ENCODE measurements at places on chromosomes 2 and 18.

DNA sequence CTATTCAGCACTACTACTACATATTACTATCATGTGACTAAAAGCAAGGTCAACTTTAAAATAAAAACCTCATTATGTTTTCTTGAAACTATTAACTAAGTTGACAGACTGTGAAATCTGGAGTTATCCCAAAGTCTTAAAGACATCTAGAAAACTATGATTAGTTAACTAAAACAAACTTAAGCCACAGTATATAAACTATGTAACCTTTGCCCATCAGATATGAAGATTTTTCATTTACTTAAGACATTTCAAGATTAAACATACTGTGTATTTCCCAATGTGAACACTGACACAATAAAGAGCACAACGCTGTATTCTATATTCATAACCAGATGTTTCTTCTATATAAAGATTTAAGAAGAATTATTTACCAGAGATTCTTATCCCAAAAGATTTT lies 33.5 kb upstream of the CACNB4 start:
- no peak for DNase-seq

DNA sequence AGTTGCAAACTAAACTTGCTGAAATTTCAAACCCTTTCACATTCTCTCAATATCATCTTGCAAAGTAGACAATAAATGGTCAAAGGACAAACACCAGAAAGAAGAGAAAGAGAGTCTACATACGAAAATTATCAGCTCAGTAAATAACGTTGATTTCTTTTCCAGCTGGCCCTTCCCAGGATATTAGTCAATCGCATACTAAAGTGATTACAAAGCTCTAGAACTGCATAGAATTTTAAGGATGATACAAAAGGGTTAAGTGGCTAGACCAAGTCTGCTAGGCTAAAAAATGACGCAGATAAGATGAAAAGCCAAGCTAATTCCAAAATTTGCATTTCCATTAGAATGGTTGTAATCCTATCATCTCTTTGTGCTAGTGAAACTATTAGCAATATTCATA lies 405.7 kb downstream of the FBXO15 start:
- no peak for DNase-seq

DNA sequence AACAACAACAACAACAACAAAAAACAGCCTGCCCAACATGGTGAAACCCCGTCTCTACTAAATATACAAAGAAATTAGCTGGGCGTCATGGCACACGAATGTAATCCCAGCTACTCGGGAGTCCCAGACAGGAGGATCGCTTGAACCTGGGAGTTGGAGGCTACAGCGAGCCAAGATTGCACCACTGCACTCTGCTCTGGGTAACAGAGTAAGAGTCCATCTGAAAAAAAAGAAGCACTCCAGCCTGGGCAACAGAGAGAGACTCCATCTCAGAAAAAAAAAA lies 344.1 kb upstream of the PLGLB2 start:
- DNase-seq, result no peak

GRCh38 chr2:142472382-142472781 lies 341.6 kb upstream of the LRP1B start:
- no peak for DNase-seq

- no peak for DNase-seq
Observed at GRCh38 chr2:161206471-161207032, 46.3 kb downstream of the TANK start.

DNA sequence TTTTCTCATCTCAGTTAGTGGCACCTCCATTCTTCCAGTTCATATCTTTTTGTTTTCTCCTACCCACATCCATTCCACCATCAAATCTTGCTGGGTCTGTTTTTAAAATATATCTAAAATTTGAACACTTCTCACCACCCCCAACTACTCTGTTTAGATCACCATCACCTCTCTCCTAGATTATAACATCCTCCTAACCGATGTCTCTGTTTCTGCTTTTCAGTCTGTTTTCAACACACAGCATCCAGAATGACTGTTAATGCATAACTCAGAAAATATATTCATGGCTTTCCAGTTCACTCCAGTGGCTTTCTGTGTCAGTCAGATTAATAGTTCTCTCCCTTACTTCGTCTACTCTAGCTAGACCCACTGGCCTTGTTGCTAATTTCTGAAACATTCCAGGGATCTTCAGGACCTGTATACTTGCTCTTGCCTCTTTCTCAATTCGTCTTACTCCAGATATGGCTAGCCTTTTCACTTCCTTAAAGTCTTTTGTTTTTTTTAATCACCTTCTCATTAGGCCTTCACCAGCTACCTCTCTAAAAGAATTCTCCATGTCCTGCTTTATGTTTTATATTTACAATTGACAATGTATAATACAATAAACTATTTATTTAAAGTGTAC lies 105.3 kb downstream of the COMMD1 start:
- DNase-seq, result no peak

DNA sequence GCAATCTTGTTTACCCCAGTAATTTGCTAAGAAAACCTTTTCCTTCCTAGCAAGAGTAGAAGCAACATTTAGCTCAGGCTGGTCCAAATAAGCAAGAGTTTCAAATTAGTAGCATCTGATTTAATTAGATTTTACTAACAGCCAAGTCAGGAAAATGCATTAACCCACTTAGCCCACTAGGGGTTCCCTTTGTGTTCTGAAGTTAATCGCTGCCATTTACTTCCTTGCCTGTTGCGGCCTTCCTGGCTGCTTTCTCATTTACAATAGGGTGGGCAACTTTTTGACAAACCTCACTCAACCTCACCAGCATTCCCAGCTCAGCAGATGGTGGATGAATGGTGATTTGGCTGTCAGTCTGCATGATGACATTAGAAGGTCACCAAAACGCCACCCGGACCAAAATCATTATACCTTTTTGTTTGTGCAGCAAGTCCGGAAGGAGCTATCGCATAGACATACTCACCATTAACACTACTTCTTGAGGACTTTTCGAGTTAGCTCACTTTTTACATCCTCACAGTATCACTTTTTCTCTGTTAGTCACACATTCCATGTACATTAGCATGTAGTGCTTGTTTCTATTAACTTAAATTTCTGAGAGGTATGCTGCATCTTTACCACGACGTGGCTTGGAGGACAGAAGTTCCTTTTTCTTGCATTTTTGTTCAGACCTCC lies 101.5 kb upstream of the SETBP1 start:
- peak; percentile 9 for DNase-seq

GRCh38 chr2:129881786-129882396 lies 97.6 kb upstream of the RAB6C start:
- DNase-seq, result no peak

DNA sequence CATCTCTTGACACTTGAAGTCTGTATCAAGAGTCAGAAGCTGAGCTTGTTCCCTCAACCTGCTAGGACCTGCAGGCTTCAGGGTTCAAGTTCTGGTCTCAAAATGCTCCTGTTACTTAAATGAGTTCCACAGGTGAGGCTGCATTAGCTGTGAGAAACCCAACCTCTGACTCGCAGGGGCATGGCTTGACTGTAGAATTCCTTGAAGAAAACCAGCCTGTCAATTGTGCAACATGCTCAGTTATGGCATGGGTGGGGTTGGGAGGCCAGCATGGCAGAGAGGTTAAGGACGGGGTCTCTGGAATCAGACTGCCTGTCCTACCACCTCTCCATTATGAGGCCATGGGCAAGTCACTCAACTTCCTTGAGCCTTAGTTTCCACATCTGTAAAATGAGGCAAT lies 235.8 kb downstream of the EN1 start:
- DNase-seq, result no peak

- DNase-seq, result no peak
Observed at GRCh38 chr2:26528836-26529235, 50.9 kb upstream of the OTOF start.

- DNase-seq, result peak; percentile 78
Observed at GRCh38 chr2:59342166-59342565, 1101.0 kb upstream of the FANCL start.

- no peak for DNase-seq
Observed at GRCh38 chr18:5972298-5972697, 77.0 kb upstream of the TMEM200C start.

- no peak for DNase-seq
Observed at GRCh38 chr2:148557844-148558436, 86.6 kb upstream of the EPC2 start.

- DNase-seq, result no peak
Observed at GRCh38 chr2:103003750-103004260, 242.0 kb downstream of the TMEM182 start.

- DNase-seq, result no peak
Observed at GRCh38 chr2:170711774-170712652, 3.1 kb upstream of the SP5 start.

GRCh38 chr18:39421276-39421675 lies 1855.7 kb upstream of the CELF4 start:
- DNase-seq, result no peak

- no peak for DNase-seq
Observed at GRCh38 chr18:74419761-74420160, 37.3 kb downstream of the DIPK1C start.

GRCh38 chr2:2399396-2399795 lies 68.3 kb upstream of the MYT1L start:
- DNase-seq, result no peak

- DNase-seq, result no peak
Observed at GRCh38 chr2:76448956-76449355, 738.2 kb upstream of the GCFC2 start.

GRCh38 chr2:167271932-167272331 lies 383.7 kb downstream of the XIRP2 start:
- DNase-seq, result no peak

GRCh38 chr2:15763106-15763821 lies 171.6 kb downstream of the DDX1 start:
- DNase-seq, result no peak

- no peak for DNase-seq
Observed at GRCh38 chr2:184031402-184032147, 566.8 kb upstream of the ZNF804A start.

- no peak for DNase-seq
Observed at GRCh38 chr2:173290046-173290445, 64.6 kb upstream of the CDCA7 start.

- no peak for DNase-seq
Observed at GRCh38 chr18:79733135-79733701, 53.6 kb downstream of the CTDP1 start.

DNA sequence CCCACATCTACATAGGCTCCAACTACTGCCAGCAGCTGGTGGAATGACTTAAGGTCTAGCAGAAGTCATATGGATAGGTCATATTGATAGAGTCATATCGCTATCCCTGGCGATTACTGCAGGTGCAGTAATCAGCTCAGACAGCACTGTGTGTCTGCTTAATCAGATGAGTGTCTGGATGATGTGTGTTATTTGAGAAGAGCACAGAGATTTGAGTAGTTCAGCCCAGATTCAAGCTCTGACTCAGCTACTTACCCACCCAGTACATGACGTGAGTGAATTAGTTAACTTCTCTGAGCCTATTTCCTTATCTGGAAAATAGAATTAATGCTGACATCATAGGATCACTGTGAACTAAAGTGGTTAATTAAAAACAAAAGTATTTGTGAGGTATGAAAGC lies 78.9 kb downstream of the EHD3 start:
- DNase-seq, result no peak

DNA sequence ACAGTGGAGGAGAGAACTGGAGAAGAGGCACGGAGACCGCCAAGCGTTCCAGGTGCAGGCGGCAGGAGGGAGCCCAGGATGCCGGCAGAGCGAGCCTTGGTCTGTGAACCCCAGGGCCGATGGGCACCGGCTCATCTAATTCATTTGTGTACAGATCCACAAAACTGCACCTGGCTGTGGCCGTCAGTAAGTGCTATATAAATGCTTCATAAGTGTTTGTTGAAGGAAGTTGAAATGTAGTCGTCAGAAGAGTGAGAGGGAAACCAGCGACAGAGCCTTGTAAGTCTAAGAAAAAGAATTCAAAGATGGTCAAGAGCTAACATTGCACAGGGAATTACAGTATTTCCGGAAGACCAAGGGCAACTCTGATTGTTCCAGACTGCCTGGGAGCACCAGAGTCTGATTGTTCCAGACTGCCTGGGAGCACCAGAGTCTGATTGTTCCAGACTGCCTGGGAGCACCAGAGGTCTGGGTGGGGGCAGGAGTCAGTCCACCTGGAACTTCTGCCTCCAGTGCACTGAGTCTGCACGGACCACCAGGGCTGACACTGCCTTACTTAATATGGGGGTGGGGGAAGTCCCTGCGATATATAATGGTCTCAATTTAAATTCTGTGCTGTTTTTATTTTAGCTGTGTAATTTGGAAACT lies 112.3 kb downstream of the BCL2 start:
- DNase-seq, result no peak
